ENCODE measurements at places on chromosomes 5 and 9.

GRCh38 chr9:19931098-19931890 is 142.5 kb upstream of the SLC24A2 start:
- DNase-seq, result no peak

- peak; percentile 13 for DNase-seq
Measured at GRCh38 chr9:116000748-116001329, 152.8 kb upstream of the PAPPA start.

- no peak for DNase-seq
Measured at GRCh38 chr9:131436865-131437271, 43.0 kb downstream of the PRRC2B start.

DNA sequence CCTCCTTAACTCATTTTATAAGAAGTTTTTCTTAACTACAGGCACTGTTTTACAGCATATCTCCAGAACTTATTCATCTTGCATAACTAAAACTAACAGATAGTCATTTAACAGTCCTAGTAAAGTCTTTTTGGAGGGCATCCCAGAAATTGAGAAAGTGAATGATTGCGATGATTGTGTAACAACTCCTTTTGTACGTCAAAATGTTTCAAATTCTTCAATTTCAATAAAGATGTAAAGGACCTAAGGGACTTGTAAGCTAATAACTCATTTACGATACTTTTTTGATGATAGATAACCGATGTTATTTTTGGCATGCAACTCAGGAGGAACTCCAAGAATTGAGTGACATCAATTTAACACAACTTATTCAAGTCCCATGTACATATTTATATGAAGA is 42.7 kb downstream of the SVEP1 start:
- no peak for DNase-seq

GRCh38 chr9:110997847-110998246 is 40.4 kb downstream of the LPAR1 start:
- no peak for DNase-seq

GRCh38 chr9:14135421-14135820 is 178.5 kb downstream of the NFIB start:
- DNase-seq, result no peak

DNA sequence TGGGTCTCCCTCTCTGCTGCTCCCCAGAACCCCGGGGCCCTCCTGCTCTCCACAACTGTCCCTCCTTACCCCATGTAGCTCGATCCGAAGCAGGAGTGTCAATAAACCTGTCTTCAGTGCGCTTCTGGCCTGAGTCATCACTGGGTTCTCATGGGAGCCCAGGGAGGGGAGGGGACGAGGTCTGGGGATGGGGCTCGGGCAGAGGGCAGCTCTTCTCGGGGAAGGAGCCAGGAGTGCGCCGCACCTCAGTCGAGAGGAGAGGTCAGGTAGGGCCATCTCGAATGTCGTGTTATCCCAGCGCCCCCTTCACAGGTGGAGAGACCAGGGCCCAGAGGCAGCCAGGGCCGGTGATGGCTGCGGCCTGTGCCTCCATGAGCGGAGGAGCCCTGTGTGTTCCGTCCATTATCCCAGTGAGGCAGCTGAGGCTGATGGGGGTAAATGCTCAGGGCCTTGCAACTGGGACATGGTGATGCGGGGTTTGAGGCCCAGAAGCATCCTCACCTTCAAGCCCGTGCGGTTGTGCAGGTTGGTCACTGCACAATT is 52.1 kb downstream of the LRSAM1 start:
- no peak for DNase-seq

DNA sequence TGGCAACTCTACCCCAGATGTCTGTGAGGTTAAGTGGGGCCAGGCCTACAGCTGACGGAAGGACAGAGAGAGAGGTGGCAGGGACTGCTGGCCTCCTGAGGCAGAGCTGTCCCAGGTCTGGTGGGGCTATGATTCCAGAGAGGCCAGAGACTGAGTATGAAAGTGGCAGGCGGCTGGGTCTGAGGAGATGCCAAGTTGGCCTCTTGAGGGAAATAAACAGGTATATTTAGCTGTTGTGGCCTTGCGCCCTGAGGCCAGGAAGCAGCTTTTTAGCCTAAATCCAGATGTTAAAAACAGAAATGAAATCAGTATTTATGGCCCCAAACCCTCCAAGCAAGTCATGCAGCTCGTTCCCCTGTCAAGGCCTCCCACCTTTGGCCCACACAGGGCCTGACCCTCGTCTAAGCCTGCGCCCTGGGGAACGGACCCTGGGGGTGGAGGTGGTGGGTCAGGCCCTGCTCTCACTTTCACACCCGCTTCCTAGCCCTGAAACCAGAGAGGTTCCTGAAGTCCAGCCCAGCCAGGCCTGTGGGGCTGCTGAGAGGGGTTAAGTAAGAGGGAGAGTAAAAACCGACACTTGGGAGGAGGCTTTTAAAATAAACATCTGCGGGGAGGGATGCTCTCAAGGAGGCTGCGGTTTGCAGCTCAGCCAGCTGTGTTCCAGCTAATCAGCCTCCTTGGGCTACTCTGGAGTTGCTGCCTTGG is 18.7 kb downstream of the PCDHGC5 start:
- DNase-seq, result peak; percentile 90

DNA sequence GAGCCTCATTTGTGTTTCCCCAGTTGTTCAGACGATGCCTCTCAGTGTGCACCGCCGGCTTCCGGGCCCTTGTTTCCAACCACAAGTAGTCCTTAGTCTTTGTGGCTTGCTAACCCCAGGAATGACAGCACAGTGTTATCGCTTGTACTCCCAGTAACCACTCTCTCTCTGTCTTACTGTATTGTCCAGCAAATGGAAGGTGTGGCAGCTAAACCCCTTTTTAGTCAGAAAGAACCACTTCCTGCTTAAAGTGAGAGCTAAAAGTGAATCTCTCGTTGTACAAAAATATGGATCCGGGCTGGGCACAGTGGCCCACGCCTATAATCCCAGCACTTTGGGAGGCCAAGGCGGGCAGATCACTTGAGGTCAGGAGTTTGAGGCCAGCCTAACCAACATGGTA is 61.3 kb downstream of the ENC1 start:
- no peak for DNase-seq

DNA sequence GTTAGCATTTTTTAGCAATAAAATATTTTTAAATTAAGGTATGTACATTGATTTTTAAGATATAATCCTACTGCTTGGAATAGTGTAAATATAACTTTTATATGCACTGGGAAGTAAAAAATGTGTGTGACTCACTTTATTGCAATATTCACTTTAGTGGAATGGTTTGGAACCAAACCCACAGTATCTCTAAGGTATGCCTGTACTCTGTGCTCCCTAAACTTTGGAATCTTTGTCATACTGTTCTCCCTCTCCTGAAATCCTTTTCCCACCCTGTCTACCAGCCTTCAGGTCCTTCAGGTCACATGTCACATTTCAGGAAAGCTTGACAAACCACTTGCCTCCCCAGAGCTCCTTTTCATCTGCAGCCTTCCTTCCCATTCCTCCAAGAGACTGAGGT is 308.7 kb downstream of the SPOCK1 start:
- DNase-seq, result no peak

DNA sequence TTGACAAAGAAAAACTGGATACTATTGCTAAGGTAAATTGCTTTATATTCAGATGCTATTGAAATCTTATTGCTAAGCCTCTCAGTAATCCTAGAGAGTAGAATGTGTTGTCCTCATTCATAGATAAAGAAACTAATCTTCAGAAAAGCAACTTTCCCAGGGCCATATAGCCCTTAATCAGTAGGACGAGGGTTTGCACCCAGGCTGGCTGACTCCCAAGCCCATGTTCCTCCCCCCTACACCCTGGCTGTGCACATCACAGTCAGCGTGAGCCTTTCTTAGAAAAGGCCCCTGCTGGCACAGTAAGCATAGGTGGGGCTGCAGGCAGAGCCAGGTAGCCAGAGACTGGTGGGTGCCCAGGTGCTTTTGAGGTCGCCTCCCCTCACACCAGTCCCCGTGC is 15.8 kb upstream of the GLIPR2 start:
- DNase-seq, result no peak

GRCh38 chr5:172906436-172906835 is 52.8 kb upstream of the RPL26L1 start:
- DNase-seq, result no peak

- no peak for DNase-seq
Measured at GRCh38 chr9:136010176-136010575, 49.0 kb upstream of the UBAC1 start.

- DNase-seq, result no peak
Measured at GRCh38 chr5:141172381-141173204, at the start of gene PCDHB7. Gene PCDHB7 (plus strand): TSS chr5:141172644. CDS start chr5:141172836, 192 bp downstream.

Measured in lung (tissue), 17 donors.